ENCODE measurements at places on chromosomes 12 and 14.

GRCh38 chr12:72089678-72090077, 151.0 kb downstream of the TPH2 start:
- DNase-seq: no peak

GRCh38 chr12:108365324-108365723, 26.2 kb upstream of the CMKLR1 start:
- no peak for DNase-seq

DNA sequence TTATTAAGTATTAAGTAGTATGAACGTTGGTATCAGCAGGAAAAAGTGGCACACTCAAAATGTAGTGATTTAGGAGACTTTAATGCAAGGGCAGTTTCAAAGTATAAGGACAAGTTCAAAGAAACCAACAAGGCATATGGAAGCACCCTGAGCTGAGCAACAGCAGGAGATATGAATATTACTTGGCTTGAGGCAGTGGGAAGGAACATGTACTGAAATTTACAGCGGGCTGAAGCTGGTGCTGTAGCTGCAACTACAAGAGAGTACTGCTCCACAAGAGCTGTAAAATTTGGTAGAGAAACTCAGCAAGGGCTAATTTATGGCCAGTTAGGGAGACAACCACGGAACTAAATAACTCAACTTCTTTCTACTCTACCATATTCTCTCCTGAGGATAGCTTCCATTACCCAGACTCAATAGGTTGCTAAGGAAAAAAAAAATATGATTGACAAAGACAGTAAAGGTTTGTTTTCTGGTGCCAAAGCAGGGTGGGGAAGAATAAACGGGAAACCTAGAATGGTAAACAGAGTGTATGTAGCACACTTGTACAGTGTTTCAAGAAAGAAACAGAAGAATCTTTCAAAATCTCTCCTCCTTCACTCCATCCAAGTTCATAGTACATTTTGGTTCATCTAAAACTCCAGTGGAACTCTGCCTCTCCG, 487.8 kb upstream of the MGAT4C start:
- no peak for DNase-seq

GRCh38 chr12:45203767-45204166, 12.1 kb upstream of the ANO6 start:
- no peak for DNase-seq

- DNase-seq: no peak
These were observed 55.4 kb upstream of the PSMA6 start for GRCh38 chr14:35236806-35237205.

DNA sequence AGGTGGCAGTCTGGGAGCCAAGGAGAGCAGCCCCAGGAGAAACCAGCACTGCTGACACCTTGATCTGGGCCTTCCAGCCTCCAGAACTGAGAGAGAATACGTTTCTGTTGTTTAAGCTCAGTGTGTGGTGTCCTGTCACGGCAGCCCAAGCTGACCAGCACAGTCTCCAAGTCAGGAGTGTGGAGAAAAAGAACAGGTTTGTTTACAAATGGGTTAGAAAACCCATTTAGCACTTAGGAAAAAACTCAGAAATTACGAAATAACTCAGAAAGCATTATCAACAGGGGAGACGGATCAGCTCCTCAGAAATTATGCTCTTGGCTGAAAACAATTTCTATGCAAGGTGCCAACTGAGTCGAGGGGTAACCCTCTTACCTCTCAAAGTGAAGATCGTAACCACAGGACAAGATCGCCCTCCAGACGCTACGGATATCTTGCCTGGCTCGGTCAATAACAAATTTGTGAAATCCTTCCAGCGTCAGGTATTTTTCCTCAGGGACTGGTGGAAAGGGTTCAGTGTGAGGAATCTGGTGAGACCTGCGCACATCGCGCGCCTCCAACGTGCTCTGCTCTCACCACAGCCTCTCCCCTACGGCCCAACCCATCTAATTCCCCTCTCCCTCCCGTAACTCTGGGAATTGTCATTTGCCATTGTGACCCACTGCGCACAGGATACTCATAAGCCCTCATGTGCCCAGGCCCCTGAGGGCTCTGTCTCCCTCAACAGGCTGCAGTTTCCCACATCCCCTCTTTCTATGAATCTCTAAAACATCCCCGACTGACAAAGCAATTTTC, 50.2 kb downstream of the TRAFD1 start:
- no peak for DNase-seq

GRCh38 chr14:67456732-67457131, 31.8 kb downstream of the TMEM229B start:
- no peak for DNase-seq

GRCh38 chr12:68406134-68406576, 74.0 kb upstream of the MDM1 start:
- DNase-seq: no peak

- DNase-seq: peak; percentile 57
These were observed 96.2 kb upstream of the PTPRB start for GRCh38 chr12:70733385-70733784.

- DNase-seq: no peak
These were observed 8.6 kb downstream of the PDE3A start for GRCh38 chr12:20376984-20377383.

DNA sequence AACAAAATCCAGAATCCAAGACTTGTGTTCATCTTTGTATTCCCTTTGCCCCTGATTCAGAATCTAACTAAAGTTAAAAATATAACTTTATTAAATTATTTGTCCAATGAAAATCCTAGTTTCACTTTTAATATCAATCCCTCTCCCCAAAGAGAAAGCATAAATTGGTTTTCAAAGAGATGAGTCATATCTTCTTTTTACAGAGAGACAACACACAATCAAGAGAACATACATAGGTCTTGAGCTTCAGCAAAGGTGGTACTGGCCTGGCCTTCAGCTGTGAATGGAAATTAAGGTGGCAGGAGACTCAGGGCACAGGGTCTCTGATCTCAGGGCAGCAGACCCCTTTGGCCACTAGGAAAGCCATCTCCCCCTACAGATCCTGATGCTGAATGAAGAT, 4.3 kb upstream of the ASCL1 start:
- DNase-seq: no peak

GRCh38 chr12:51389302-51389999, 1.8 kb downstream of the GALNT6 start:
- DNase-seq: no peak

DNA sequence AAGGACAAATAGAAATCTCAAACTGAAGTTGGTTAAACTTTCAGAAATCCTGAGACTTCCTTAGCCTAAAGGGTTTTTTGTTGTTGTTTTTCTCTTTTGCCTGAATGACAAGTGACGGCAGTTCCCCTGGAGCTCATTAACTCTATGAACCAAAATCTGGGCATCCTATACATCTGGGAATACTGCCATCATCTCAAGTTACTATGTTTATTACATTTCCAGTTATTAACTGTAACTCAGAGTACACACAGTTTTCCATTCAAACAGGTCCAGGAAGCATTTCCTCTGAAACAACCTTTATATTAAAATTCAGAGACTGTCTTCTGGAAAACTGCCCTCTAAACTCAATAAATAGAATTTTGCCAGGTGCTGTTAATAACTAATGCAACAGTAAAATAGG, 55.6 kb upstream of the CDKL1 start:
- no peak for DNase-seq

DNA sequence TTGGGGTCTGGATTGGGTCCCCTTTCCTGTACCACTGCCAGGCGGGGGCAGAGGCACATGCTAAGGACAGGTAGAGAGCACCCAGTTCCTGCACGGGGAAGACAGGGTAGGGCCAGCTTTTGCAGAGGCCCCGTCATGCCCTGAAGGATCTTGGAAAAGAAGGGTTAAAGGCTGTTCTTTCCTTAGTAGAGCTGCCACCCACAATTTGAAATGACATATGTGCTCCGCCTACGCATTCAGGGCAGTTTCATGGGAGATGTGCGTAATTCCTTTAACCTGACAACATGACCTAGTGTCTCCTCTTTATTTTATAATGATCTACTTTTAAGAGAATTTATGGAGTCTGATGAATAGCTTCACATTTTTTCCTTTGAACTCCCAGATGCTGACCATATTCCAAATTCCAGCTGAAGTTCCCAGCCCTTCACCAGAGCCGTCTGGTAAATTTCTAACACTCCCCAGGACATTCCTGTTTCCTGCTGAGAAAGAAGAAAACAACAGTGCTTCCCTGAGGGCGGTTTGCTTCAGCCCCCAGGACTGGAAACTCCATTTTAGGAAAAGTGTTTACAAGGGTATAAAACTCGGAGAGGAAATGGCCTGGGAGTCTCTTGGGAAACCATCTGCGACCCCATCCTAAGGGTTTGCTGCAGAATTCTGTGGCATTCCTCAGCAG, 58.9 kb upstream of the PLEKHG3 start:
- DNase-seq: no peak

- DNase-seq: no peak
These were observed 118.7 kb upstream of the TSPAN8 start for GRCh38 chr12:71276541-71276940.

DNA sequence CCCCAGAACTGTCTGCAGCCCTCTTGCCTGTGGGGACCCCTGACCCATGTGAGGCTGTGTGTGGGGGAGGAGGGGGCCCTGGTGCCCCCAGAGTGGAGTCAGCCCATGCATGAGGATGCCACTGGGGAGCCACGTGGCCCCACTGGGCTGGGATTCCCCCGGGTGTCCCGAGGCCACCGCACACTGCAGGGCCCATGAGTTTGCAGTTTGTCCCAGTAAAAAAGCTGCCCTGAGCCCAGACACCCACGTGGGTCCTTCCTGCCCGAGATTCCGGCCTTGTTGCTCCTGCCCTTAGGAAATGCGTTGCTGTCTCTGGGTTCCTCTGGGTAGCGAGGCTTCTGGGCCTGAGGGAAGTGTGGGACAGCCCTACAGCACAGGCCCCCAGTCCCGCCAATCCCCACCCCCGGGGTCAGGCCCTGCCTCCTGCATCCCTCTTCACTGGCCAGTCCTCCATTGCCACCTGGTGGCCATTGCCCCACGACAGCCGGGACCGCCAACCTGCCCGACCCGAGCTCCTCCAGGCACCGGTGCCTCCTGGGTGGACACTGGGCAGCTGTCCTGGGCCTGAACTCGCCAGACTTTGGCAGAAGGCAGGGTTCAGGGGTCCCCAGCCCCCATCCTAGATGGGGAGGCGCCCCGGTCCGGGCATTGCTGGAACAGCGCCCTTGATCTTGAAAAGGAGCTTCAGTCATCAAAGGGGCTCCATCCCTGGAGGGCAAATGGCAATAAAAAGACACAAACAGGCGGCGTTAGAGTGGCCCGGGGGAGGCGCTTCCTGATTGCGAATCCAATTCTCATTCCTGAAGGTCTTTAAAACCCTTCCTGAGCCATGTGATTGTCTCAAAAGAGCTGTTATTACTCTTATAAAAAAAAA, 15.6 kb upstream of the C14orf180 start:
- DNase-seq: no peak

- DNase-seq: no peak
These were observed 31.3 kb downstream of the PRKD1 start for GRCh38 chr14:29896354-29896821.
